Left lung (tissue), 14 donors: ENCODE measurements at places on chromosomes 12 and 14.

GRCh38 chr14:50397390-50398188 is 908 bp upstream of the CDKL1 start:
- DNase-seq: no peak

DNA sequence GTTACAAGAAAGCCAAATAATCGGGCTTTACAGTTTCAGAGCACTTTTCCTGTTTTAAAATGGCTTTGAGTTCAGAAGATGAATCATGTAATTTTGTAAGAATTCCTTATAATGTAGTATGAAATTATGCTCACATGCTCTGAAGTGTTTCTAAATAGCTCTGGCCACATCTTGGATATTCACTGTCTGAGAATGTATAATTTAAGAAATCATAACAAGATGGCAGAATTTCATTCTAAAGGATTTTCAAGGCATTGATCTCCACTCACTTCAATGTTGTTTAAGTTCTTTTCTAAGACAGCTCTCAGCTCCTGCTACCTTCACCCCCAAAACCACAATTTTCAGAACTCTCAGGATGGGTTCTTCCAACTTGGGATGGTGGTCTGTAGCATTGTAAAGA is 180.1 kb downstream of the DACT1 start:
- DNase-seq: no peak

DNA sequence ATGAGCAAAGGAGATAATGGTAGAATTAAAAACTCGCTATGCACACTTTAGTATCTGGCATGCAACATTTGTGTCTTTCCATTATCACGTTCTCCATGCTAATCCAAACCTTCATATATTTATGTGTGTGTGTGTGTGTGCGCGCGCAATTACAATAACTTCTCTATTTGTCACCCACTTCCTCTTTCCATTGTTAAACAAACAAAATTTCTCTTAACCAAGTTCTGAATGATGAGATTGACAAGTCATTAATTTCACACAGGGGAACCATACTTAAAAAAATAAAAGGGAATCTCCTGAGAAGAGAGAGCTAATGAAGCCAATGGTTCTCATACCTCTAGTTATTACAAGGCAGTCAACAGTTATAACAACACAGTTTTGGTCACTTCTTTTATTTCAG is 575.9 kb upstream of the MDGA2 start:
- DNase-seq: no peak

DNA sequence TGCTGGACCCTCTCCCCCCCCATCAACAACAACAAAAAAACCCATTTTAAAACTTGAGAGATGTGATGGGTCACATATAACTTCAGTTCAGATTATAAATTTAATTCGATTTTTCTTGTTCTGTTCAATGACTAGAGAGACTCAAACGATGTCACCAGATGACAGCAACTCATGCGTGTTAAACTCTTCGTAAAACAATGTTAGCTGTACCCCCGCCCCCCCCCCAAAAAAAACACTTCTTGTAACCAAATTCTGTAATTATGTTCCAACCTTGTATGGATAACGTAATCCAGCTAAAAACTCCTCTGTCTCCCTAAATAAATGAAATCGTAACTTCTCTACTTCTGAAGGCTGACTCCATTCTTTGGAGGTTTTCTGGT is 614 bp upstream of the NACA start:
- DNase-seq: no peak

- no peak for DNase-seq
Observed at GRCh38 chr12:59587710-59588109, 8.1 kb upstream of the SLC16A7 start.

GRCh38 chr12:122730215-122731014 is at the start of gene HCAR1:
Gene HCAR1 (minus strand): TSS chr12:122730844. CDS start chr12:122730339, 505 bp downstream.
- no peak for DNase-seq

- peak; percentile 35 for DNase-seq
Observed at GRCh38 chr12:121537814-121538698, 42.8 kb downstream of the KDM2B start.

- DNase-seq: no peak
Observed at GRCh38 chr12:23169696-23170013, 544.7 kb downstream of the ETNK1 start.

DNA sequence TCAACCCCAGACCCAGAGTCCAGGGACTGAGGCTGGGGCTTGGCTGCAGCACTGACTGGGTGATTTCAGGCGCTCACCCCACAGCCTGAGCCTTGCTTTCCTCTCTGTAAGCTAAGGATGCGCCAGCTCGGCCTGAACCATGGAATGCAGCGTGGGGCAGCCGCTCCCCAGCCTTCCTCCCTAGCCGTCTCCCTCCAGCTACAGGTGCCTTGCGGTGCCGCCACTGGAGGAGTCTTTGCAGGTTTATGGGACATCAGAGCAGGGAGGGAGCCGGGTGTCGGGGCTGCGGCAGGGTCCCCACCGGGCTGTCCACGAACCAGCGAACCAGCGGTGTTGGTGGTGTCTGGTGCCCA is 19.4 kb downstream of the PPP2R5C start:
- DNase-seq: no peak

- no peak for DNase-seq
Observed at GRCh38 chr12:14873440-14874185, 12.0 kb downstream of the MGP start.

- DNase-seq: peak; percentile 64
Observed at GRCh38 chr12:24742378-24742777, 206.5 kb downstream of the BCAT1 start.

- no peak for DNase-seq
Observed at GRCh38 chr12:99201906-99202645, 445.5 kb upstream of the GARIN6 start.

DNA sequence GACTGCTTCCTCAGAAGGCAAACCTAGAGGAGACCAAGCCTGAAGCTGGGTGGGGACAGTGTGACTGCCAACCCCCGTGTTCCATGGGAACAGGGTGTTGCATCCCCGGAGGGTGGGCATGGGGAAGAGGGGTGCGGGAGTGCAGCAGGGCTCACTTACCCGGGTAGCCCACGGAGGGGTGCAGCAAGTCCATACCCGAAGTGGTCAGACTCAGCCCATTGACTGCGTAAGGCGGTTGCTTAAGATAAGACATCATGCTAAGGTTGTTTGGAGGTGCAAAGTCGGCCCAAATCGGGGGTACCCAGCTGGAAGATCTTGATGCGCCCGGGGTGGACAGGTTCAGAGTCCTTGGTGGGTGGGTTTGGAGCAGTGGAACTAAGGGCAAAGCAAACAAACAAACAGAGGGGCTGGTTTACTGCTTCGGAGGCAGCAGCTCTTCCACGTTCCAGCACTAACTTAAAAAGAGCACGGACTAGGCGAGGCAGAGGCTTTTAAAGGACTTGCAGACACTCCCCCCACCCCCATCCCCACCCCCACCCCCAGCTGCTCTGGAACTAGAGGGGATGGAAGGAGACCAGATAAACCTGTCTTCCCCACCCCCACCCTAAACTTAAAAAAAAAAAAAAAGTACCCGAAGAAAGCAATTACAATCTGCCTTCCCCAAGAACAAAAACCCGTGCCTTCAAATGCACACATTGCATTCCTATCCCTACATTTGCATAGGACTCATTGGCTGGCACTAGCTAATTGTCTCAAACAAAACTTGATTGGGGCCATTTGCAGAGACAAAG is 4.9 kb downstream of the OTX2 start:
- no peak for DNase-seq

- DNase-seq: no peak
Observed at GRCh38 chr12:79927772-79928474, 7.0 kb downstream of the PPP1R12A start.

DNA sequence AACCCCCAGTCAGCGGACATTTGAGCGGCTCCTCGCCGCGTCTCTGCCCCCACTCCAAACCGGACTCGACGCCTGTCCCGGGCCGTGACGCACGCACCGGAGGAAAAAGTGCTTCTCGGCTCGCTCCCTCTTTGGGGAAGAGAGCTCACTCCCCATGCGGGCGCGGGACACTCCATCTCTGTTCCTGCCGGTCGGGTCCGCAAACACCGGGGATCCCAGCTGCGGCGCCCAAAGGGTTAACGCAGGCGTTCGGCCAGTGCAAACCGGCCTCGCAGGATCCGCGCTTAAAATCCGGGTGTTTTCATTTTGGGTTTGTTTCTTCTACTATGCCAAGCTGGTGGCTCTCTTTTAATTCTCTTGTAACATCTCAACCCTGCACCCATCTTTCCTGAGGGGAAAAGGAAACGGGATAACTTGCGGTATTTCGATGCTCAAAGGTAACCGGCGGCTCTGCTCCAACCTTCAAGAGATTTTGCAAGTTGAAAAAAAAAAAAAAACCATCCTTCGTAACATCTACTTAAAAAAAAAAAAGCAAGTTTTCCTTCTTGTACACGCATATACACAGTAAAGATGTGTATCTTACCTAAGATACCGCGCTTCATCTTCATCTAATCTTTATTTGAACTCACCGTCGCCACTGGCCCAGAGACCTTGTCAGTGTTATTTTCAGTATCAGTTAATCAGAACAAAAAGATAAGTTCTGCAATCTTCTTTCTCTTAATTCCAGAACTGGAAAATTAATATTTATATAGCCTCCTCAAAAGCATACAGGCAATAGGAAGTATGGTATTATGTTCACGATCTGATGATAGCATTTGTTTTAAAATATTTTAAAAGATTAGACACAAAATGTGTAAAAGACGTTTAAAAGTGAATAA is 1.6 kb upstream of the ATP2B1 start:
- DNase-seq: peak; percentile 67

- DNase-seq: no peak
Observed at GRCh38 chr14:34201909-34202637, 251.2 kb upstream of the EGLN3 start.

DNA sequence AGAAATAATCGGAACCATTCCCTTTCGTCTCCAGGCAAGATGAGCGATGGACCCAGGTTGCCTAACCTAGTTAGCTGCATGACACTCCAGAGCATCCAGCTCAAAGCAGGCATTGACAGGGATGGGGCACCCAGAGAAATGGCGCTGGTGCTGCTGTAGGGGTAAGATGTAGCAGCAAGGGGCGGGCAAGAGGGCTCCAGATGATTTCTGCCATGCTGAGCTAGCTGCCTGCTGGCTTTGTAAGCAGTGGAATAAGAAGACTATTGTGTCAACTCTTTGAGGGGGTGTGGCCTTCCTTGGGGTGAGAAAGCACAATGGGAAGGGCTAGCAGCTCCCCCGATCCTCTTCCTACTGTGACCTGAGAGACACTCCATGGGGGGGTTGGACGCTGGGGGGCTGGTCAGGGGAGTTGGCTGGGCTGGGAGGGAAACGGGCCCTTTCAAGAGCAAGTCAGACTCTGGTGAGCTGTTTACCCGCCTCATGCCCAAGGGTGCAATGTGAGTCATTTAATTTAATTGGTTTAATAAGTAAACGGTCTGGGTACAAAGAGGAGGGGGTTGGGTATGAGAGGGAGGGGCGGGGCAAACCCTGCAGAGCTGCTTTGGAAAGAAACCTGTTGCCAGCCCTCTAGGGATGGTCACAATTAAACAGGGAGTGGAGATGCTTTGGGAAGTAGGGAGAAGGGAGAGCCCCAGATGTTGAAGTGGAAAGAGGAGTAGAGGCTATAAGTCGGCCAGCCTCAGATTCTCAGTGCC is 50.5 kb downstream of the B4GALNT3 start:
- no peak for DNase-seq

DNA sequence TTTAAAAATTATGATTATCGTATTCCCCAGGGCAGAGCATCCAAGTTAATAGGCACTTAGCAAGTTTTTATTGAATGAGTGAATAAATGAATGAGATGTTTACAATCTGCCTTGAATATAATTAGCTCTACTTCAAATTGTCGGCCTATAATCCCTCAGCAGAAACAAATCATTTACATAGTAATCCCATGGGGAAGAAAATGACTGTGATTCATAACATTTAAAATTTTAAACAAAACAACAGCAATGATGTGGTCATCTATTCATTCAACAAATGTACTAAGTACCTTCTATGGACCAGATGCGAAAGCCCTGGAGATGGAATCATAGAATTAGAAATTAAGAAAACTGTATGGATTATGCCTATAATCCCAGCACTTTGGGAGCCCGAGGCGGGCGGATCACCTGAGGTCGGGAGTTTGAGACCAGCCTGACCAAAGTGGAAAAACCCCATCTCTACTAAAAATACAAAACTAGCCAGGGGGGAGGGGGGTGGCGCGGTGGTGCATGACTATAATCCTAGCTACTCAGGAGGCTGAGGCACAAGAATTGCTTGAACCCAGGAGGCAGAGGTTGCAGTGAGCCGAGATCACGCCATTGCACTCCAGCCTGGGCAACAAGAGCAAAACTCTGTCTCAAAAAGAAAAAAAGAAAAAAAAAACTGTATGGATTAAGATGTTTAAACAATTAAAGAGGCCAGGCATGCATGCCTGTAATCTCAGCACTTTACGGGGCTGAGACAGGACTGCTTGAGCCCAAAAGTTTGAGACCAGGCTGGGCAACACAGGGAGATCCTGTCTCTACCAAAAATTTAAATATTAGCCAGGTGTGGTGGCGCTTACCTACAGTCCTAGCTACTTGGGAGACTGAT is 17.7 kb upstream of the MDM2 start:
- no peak for DNase-seq

- DNase-seq: no peak
Observed at GRCh38 chr14:96384740-96385139, 7.2 kb upstream of the AK7 start.

DNA sequence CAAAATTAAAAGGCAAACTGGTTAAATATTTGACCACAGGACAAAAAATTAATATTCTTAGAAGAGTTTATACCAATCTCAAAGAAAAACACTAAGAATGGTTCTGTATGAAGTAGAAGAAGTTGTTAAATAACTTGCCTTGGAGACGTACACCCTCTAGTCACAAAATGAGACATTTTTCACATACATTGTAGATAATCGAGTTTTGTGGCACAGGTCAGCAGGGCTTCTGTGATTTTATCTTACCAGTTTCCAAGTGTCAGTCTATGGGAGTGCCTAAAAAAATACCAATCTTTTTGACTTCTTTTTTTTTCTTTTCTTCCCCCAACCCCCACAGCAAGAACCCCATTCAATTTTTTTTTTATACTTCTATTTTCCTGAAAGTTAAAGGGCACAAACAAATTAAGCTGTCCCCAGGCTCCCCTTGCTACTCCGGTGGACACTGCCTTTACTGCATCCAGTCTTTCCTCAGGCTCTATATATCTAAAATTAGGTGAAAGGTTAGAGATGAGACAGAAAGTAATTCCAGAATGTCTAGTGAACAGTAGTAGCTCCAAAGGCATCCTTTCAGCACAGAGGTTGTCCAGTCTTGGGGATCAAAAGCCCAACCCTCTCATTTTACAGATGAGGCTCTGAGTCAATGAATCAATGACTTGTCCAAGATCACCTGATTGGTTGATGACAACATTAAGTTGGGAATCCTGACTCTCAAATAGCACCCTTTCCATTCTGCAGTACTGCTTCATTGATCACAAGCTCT is 6.2 kb downstream of the LIMA1 start:
- DNase-seq: no peak

GRCh38 chr12:31018106-31018789 is 55.4 kb upstream of the DDX11 start:
- no peak for DNase-seq

DNA sequence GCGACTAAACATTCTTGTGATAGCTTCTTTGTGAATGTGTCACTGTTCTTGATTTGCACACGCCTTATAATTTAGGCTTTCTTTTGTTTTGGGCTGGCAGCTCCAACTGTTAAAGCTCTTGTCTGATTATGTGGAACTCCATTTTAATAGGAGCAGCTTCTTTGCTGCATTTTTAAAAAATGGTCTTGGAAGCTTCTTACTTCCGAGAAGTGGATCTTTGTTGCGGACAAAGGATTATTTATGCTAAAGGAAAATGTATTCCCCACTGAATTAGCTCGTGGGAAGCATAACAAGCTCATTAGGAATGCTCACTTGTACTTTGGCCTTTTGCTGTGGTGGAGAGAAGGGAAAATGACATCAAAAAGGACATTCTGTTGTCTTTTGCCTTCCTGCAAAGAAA is 20.0 kb downstream of the GAS2L3 start:
- no peak for DNase-seq
